ENCODE measurements at places on chromosomes 11 and 22.

GRCh38 chr22:27776650-27776958, 25.0 kb downstream of the MN1 start:
- no peak for DNase-seq

DNA sequence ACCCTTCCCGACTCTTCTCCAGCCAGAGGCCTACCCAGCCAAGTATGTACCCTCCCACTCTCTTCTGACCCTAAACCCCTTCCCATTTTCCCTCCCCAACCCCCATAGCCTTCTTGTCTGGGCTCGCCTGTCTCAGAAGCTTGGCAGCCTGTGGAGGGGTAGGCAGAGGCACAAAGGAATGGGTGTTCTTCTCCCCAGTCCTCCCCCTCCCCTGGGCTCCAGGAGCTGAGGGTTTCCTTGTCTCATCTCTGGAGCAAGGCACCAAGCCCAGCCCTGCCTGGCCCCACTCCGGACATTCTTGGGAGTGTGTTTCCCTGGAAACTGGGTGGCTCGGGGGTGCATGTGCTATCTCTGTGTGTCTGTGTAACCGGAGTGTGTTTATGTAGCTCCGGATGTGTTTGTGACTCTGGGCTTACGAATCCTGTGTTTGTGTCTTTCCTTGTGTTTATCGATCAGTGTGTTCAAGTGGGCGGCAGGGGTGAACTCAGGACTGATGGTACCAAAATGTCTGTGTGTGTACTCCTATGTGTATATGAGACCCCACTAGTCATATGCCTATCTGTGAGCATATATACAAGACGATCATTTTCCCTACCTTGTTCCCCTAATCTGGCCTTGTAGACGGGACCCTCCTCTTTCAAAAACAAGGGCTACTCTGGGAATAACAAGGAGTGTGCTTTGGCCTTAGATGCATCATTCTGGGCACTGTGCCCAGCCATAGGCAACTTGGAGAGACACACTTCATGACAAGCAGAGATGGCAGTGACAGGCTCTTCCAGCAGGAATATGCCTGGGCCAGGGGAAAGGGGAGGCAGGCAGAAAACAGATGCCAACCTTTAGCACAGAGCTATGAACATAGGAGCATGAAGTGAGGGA, 10.9 kb downstream of the PHLDB1 start:
- DNase-seq = no peak

DNA sequence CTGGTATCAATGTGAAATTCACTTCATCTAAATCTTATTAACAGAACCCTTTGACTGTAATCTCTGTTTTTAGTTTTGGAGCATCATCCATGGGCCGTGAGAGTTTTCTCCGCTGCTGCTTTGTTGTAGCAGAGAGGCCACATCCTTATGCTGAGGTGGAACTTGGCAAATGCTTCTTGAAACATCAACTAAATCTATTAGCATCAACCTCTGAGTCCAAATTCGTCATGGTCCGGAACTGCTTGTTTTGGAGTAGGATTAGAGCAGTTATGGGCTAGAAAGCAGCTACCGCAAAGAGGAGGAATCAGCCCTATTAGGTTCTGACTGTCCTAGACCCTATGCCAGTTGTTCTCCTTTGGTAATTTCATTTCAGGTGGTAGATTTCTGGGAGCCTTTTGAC, 117.7 kb downstream of the PGR start:
- no peak for DNase-seq

DNA sequence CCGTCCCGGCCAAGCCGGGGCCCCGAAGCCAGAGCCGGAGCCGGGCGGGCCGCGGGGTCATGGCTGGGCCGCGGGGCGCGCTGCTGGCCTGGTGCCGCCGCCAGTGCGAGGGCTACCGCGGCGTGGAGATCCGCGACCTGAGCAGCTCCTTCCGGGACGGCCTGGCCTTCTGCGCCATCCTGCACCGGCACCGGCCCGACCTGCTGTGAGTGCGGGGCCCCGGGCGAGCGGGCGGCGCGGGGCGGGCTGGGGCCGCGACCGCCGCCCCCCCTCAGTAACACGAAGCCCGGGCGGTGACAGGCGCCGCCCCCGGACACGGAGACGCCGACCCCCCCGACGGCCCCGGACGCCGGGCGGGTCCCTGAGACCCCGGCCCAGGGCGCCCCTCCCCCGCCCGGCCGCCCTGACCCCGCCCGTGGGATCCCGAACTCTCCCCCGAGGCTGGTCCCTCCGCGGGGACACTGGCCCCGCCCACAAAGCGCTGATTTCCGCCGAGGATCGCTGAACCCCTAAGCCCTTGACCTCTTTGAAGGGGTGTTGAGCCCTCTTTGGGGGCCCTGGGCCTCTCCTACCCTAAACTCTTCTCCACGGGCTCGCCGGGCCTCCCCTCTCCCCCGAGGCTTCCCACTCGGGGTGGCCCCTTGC, 389 bp downstream of the MICALL1 start:
- DNase-seq = no peak

GRCh38 chr11:133577403-133577802, 45.1 kb upstream of the OPCML start:
- no peak for DNase-seq

All from iPS DF 19.7 (cell line).